ENCODE measurements at places on chromosomes 3 and 15. TPM values are rescaled to one million over a fixed set of nuclear protein-coding genes. Genes with fewer than 3 reads are reported as not detected.

- H3K4me1 ChIP-seq: no peaks in the 10 kb centered on the region
- H3K27me3 ChIP-seq: no peaks in the 10 kb centered on the region
- H3K27ac ChIP-seq: no peak overlapping the region
- no peaks in the 10 kb centered on the region for H3K36me3 ChIP-seq
Measured at GRCh38 chr3:170502297-170502696, 83.6 kb downstream of the SLC7A14 start.

DNA sequence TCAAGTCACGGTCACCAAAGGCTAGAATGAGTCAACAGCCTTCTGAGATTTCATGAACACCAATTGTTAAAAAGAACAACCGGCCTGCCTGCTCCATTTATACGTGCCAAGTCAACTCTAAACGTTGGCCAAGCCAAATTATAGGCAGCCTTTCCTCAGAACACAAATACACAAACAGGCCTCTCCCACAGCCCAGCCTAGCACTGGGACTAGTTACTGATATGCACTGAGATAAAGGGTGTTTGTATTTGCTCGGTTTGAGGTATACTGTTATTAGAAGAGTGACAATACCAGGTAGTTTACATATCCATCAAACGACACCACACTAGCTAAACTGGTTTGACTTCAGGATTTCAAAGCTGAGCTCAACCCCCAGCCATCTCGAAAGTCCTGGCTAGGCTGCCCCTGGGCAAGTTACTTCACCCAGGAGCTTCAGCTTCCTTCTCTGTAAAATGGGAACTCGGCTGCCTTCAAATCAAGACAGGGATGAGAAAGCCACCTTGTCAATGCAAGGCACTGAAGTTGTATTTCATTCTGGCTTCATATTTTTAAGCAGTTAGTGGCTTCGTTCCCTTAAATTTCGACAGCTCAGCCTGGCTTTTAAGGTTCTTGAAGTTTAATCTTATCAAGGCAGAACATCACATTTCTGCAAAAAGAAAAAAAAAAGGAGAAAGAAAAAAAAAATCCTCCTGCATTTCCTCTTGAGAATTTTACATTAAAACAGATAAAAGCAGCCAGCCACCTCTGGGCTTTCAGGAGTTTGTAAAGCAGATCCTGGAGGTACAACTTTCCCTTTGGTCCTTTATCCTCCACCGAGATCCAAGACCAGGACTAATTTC, 4.0 kb downstream of the TLE3 start:
- peaks cover 8% of the 10 kb centered on the region for H3K36me3 ChIP-seq
- H3K4me1 ChIP-seq: peaks cover 44% of the 10 kb centered on the region
- H3K27me3 ChIP-seq: no peaks in the 10 kb centered on the region
- no peak for DNase-seq
- no peak overlapping the region for H3K27ac ChIP-seq
- no peak overlapping the region for H3K4me3 ChIP-seq

GRCh38 chr3:197427021-197427420, 128.6 kb upstream of the DLG1 start:
- no peak overlapping the region for H3K4me3 ChIP-seq
- peaks cover 59% of the 10 kb centered on the region for H3K4me1 ChIP-seq
- no peak overlapping the region for H3K27ac ChIP-seq
- no peaks in the 10 kb centered on the region for H3K36me3 ChIP-seq

Gene TUSC7
- not detected for total RNA-seq

Gene SCN11A
- total RNA-seq: 0.02 TPM
